ENCODE measurements at places on chromosomes 3 and 15. TPM values are rescaled to one million over a fixed set of nuclear protein-coding genes. Genes with fewer than 3 reads are reported as not detected.

GRCh38 chr3:27544372-27544865 is 60.2 kb upstream of the SLC4A7 start:
- DNase-seq, result no peak

- no peak for DNase-seq
Measured at GRCh38 chr3:148852271-148852992, 12.7 kb upstream of the CPA3 start.

DNA sequence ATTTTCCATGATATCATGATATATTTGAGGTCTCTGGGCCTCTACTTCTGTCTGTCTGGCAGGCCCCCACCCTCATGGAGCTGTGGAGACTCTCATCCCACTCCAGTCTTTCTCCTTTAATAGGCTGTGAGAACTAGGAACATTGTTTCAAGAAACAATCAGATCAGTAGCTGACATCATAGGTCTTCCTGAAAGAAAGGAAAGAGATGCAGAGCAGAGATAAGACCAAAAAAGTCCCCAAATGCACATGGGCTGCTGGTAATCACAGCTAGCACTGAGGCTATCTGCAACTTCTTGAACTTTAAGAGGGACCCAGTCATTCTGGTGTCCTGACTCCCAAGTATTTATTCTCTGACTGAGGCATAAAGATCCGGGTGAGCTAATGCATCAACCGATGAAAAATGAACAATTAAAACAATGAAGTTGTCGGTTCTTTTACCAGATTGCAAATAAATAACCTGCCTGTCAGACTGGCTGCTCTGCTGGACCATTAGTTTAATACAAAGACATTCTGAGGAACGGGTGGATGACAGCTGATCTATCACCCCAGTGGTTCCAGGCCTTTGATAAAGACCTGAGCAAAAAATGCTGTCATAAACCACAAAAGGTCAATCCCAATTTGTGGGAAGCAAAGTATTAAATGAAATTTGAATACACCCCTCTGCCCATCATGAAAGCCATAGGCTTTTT is 780.8 kb upstream of the GOLIM4 start:
- DNase-seq, result no peak

DNA sequence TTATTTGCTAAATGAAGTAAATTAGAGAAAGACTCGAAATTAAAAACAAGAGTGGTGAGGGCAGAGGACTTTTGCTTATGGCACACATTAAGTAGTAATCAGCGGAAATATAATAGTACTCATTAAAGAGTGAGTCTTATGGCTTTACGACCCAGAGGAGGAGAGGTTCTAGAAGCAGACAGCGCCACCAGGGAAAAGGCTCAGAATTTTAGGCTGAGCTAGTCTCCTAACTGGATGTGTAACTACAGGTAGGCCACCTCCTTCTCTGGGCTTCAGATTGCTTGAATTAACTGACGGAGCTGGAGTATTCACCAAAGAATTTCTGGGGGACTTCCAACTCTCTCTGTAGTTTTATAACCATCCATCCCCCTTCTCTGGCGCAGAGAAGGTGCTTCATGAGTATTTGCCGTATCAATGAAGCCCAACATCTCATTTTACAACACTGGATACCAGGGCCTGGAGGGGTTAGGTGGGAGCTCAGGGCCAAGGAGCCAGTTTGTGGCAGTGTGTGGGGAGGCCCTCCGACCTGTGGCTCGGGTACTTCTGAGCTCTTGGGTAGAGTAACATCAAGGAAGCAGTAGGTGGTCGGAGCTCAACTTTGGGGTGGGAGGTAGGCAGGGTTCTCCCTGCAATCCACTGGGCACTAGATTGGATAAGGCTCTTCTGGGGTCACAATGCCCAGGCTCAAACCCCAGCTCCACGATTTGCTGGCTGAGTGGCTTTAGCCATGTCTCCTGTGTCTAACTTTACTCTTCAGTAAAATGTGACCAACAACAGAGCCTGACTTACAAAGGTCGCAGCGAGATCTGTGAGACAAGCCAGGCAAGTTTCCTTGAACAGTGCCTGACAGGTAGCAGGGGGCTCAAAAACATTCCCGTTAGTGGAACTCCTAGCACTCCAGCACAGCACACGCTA is 1.1 kb downstream of the CHCHD4 start:
- DNase-seq, result no peak

DNA sequence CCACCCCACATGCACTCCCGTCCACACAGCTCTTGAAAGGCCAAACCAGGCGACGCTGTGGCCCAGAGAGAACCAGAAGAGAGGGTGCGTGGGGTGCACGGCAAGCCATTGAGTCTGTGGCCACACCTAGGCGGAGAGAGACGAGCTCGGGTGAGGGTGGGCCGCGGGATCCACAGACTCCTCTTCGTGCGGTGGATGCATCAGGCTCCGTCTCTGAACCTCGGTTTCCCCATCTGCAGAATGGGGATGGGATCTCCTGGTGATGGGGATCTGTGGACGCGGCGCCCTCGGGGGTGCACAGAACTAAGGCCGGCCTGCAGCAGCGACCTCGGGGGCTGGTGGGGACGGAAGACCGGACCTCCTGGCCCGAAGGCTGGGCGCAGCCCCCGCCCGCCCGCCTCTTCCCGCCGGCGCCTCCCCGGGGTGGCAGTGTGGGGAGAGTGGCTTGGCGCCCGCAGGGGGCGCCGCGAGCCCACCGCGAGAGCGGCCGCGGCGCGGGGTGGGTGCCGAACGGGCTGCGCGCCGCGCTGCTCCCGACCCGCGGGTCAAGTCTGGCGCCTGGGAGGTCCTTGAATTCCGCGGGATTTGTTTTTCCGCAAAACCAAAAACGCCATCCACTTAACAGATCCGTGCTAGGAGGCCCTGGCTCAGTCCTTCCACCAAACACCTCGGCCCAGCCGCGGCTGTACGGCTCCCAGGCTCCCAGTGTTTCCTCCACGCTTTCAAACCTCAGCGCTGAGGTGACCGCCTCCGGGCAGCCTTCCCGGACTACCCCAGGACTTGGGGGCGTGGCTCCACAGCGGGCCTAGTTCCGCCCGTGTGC is 13.2 kb upstream of the ADPGK start:
- peak; percentile 26 for DNase-seq

CLDND1 gene
- 91.7 TPM for total RNA-seq

DNA sequence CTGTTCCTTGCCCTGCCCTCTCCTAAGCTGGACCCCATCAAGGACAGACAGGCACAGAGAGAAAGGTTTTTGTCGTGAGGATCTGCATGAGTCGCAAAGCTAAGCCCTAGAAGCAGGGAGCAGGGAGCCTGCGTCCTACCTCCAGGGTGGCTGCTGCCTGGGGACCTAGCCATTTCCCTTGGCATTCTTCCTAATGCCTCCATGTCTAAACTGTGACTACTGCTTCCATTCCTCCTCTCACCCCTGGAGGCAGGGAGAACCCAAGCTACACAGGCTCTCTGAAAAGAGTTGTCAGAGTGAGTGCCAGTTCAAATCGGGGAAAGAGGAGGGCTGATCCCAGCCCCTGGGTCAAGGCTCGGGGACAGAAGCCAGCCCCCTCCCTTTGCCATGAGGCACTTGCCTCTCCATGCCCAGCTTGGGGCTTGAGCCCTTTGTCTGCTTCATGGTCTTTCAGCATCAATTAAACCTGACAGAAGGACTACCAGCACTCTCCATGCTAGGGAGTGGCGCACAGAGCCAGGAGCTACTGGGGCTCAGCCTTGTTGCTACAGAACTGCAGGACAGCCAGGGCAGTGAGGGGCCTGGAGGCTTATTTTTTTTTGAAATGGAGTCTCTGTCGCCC is 2.4 kb downstream of the GCHFR start:
- DNase-seq, result no peak

DNA sequence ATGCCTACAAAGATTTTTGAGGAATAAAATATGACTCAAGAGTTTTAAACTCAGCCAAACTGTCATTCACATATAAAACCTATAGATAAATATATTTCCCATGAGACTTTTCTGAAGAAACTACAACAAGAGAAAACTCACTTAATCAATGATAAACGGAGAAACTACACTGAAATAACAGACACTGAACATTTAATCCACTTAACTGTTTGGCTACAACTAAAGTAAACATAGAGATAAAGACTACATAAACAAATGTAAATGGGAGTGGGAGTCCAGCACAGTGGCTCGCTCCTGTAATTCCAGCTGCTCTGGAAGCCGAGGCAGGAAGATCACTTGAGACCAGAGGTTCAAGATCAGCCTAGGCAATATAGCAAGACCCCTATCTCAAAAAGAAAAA is 79.2 kb downstream of the MEX3B start:
- DNase-seq, result no peak

GRCh38 chr3:122021811-122022401 is at the start of gene ILDR1:
ILDR1 (minus strand) TSS chr3:122022247; CDS start chr3:122022077, 170 bp downstream.
- peak; percentile 22 for DNase-seq

QRICH1 gene
- 100 TPM for total RNA-seq

- no peak for DNase-seq
Measured at GRCh38 chr15:48493084-48493762, 152.3 kb downstream of the FBN1 start.

GRCh38 chr3:76872999-76873398 is 166.9 kb upstream of the ROBO2 start:
- DNase-seq, result no peak

- no peak for DNase-seq
Measured at GRCh38 chr3:188488801-188489200, 334.8 kb downstream of the LPP start.

DNA sequence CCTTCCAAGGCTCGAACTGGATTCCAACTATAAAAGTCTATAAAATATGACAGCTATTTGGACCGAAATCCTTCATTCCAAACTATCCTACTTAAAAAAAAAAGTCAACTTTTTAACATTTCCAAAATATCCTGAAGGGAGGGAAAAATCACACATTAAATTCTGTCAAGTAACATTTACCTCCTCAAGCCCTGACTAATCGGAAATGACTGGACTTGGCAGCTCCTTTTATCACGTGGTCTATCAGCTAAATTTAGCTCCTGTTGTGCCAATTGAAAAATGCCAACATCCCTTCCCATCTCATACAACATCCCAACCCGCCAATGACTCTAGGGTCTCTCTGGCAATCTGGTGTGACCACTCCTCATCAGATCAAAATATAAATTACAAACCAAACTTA is 297.9 kb downstream of the FHIT start:
- no peak for DNase-seq

RYR3 gene
- not detected for total RNA-seq

DNA sequence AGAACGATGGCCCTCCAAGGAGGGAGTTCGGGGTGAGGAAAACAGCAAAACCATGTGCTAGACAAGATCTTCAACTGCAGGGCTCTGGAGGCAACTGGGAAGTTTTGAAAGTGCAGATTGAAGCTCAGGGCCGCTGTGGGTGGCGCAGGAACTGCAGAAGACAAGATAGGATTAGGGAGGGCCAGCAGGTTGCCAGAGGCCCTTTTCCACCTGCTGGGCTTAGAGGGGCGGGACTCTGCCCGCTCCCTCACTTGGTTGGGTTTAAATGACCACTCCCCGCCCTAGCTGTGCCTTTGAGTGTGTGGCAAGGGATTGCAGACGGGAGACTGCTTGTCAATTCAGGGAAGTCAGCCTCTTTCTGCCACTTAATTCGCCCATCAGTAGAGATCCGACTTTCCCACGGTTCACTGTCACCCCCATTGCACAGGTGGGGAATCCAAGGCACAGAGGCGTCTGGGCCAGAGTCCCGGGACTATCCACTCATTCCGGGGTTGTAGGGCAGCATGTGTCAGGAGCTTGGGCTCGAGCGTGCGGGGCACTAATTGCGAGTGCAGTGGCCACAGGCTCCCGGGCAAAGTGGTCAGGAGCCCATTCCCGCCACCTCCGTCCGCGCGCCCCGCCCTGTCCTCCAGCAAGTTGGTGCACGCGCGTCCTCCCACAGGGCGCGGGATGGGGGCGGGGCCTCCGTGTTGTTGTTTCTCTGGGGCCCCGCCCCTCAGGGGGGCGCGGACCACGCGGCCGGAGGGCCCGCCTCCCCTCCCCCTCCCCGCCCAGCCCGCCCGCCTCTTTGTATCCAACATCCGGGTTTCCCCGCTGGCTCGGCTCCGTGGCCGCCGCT is at the start of gene ACVR2B:
ACVR2B (plus strand) TSS at position 816 of the 838 bp plus-strand sequence. CDS start 433 bp downstream, outside the sequence.
- peak; percentile 74 for DNase-seq

DNA sequence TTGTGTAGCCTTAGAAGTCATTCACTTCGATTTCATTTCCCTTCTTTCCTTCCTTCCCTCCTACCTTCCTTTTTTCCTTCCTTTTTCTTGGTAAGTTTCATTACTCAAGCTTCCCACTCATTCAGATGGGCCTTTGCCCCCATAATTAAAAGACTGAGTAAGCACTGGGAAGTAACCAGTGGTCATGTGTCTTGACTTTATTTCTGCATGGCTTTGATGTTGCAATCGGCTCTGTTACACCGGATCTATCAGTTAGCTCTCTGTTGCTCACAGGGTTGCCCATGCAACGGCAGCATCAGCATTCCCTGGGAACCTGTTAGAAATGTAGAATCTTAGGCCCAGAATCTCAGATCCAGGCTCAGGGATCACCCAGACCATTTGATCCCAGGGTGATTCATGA is 25.6 kb upstream of the LARS2 start:
- DNase-seq, result no peak

IQGAP1 gene
- 143 TPM for total RNA-seq

DUOXA1 gene
- not detected for total RNA-seq

DNA sequence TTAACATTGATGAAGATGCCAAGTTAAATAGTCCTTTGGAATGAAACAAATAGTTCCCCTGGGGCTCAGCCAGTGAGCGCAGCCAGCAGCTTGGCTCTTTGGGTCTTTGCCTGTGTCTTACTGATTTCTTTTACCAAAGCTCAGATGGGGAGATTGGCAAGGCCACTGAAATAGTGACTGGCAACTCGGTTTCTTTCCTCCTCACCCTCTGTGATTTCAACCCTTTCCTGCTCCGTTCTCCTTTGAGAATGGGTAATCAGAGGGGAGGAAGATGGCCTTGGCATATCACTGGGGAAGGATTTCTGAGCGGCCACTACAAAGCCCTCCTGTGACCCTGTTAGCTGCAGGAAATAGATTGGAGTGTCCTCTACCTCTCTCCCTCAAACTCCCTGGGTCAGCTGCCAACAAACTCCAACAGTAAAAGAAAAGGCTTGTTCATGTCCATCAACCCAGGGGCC is 337.1 kb upstream of the LRRFIP2 start:
- DNase-seq, result no peak

- no peak for DNase-seq
Measured at GRCh38 chr3:61571516-61572336, 10.4 kb downstream of the PTPRG start.

CPNE4 gene
- not detected for total RNA-seq

- DNase-seq, result no peak
Measured at GRCh38 chr15:37031198-37031597, 69.2 kb downstream of the MEIS2 start.

DNA sequence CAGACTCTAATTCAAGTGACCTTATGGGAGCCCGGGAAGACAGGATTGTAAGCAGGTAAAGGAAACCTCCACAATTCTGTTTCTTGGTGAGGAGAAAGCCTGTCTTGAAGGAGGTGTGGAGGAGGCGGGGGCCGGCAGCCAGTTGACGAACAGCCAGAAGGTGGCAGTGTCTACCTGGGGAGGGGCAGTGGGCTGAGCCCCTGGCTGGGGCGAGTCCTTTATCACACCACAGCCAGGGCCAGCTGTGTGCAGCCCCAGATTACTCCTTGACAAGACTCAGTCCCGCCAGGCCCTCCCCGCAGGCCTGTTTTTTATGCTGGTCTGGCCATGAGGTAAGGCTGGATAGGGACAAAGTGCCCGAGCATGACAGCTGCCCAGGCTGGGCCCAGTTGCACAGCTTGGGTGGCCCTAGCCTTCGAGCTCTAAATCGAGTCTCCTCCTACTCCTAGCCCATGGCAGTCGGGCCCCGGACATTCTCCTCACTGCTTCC is 40.9 kb upstream of the IDH2 start:
- peak; percentile 86 for DNase-seq
